Neural progenitor cell (in vitro differentiated cells): ENCODE measurements at places on chromosomes 5 and 9.

DNA sequence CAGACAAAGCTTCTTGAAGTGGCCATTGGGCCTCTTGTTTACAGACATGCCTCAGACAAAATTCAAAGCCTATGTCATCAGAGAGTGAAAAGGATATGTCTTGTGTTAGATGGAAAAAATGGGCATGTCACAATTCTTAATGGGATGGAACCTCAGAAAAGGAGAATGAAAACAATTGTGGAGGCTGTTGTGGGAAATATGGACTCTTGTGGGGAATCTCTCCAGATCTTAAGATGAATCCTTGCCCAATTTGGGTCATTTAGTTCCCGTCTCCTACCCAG lies 19.5 kb downstream of the SLC22A5 start:
- DNase-seq: no peak

DNA sequence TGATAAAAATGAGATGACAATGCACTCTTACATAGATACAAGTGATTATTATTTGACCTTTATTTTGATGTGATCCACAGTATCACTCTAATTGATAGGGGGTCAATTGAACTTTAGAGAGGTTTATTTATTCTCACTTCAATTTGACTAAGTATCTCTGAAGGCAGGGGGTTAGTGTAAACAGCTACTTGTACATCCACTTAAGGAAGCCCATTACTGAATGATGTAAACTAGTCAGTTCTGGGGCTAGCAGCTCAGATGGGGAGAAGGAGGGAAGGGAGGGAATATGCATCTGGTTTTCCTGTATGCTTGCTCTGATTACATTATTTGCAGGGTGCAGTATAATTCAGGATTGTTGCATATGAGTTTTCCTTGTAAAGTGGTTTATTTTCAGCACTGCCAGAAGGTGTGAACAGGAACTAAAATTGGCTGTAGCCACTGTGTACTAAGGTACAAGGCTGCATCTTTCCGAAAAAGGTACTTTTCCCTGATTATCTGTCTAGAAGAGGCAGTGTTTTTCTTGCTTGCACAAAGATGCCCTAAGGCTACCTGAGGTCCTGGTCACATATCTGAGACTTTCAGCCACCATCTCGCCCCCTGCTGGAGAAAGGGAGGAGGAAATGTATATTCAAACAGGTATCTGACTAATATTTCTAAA lies 51.2 kb downstream of the MRPS27 start:
- peak; percentile 72 for DNase-seq

DNA sequence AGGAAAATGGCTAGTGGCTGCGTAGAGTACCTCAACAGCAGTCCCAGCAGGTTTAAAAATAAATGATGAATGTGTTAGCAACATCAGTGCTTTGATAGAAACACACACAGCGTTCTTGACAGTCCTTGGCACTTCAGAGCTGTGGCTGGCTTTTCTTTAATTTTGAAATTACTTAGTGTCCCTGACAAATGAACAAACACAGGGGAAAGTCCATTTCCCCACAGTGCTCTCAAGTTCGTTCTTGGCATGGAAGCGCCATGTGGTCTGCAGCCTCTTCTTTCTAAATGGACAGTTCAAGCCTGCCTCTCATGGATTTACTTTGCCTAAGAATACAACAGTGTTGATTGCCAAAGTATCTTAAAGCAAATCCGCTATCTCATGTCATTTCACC lies 102.2 kb downstream of the ADAMTS12 start:
- no peak for DNase-seq

- DNase-seq: no peak
These were observed 64.2 kb upstream of the OLFM1 start for GRCh38 chr9:135023088-135023785.

DNA sequence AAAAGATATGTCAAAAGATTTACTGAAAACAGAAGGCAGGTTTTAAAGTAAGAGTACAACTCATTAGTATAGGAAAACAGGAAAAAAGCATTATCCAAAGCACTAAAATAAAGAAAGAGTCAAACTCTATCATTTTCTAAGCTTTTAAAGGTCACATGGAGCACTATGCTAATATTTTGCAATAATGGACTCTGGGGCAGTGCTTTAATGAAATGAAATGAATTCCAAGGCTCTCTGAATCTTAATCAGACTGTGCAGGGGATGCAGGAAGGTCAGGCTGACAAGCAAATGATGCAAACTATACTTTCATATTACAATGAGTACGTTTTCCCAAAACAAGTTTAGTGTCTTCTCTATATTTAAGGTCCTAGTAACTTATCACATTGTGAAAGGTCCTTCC lies 981.9 kb upstream of the DMAC1 start:
- no peak for DNase-seq

DNA sequence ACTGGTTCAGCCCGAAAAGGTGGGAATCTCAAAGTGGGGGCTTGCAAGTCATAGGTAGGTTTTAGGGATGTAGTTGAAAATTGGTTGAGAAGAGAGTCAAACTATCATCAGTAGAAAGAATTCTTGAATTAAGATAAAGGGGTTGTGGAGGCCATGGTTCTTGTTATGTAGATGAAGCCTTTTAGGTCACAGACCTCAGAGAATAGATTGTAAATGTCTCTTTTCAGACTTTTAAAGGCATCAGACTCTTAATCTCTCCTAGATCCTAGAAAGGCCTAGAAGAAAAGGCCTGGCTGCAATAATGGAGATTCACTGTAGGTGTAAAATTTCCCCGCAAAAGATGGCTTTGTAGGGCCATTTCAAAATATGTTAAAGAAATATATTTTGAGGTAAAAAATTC lies 96.4 kb downstream of the PSAT1 start:
- no peak for DNase-seq

DNA sequence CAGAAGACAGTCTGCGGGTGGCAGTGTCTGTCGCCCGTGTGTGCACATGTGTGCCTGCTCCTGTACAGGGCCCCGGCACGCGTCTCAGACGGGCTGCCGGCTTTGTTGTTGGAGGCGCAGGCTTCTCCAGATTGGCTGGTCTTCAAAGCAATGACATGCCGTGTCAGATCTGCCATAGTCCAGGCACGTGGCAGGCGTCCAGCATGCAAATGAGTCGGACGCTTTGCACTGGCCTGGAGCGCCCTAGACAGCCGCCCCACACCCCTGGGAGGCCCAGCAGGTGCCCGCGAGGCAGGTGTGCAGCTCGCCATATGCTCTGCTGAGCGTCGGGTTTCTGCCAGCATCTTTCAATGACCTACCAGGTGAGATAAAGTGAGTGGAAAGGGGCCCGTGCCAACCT lies 71.5 kb downstream of the GADD45G start:
- DNase-seq: no peak

DNA sequence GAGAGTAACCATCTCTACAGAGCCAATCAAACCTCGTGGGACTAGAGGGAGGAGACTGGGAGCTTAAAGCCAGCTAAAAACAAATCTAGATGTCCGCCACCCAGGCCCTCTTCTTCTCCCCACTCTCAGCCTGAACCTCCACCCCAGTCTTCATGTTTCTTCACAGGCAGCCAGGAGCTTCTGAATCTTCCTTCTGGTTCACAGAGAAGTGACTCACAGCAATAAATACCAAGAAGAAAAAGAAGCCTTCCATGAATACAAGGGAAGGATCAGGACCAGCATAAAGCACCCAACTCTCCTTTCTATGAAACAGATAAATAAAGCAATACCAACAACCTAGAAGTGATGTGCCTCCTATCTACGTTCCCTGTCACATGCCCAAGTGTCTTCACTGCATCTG lies 103.3 kb upstream of the SLIT3 start:
- no peak for DNase-seq

GRCh38 chr5:10706326-10706725 lies 54.7 kb downstream of the DAP start:
- no peak for DNase-seq

- DNase-seq: no peak
These were observed 137.6 kb upstream of the WWC1 start for GRCh38 chr5:168153876-168154270.

- no peak for DNase-seq
These were observed 358.9 kb downstream of the DEPDC1B start for GRCh38 chr5:60340965-60341471.

GRCh38 chr5:68126886-68127285 lies 88.7 kb upstream of the PIK3R1 start:
- no peak for DNase-seq

- no peak for DNase-seq
These were observed 34.8 kb downstream of the PRLR start for GRCh38 chr5:35195472-35195852.

- no peak for DNase-seq
These were observed 300.4 kb downstream of the IRX2 start for GRCh38 chr5:2451100-2451499.

DNA sequence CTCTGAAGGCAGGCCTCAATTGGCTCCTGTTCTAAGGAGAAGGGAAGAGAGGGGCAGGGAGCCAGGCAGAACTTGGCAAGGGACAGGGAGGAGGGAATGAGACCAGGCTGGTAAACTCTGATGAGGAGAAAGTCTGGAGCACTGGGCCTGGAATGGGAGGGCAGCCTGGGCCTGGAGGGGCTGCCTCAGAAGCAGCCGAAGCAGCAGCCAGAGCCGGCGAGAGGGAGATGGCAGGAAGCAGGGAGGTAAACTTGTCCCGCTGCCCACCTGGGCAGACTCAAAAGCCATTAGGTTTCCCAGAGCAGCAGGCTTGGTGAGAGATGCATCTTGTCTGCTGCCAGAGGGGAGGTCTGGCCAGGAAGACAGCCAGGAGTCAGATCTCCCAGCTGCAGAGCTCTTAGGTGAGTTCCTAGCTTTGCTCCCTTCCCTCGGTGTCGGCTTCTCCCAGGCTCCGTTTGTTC lies 37.0 kb upstream of the CRB2 start:
- no peak for DNase-seq

- DNase-seq: no peak
These were observed 68.7 kb downstream of the RAB24 start for GRCh38 chr5:177234841-177235240.

- no peak for DNase-seq
These were observed 290.6 kb downstream of the OSTF1 start for GRCh38 chr9:75378926-75379325.

- DNase-seq: no peak
These were observed 4.0 kb upstream of the ZSWIM6 start for GRCh38 chr5:61327760-61328753.

- no peak for DNase-seq
These were observed 1278.8 kb downstream of the MAT2B start for GRCh38 chr5:164784230-164784629.

DNA sequence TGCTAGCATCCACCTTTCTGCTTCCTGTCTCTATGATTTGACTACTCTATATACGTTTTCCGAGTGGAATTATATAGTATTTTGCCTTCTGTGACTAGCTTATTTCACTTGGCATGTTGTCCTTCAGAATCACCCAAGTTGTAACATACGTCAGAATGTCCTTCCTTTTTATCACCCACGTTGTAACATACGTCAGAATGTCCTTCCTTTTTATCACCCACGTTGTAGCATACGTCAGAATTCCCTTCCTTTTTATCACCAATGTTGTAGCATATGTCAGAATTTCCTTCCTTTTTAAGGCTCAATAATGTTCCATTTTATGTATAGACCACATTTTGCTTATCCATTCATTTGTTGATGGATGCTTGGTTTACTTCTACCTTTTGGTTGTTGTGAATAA lies 22.9 kb upstream of the TAS2R1 start:
- no peak for DNase-seq

GRCh38 chr5:174145821-174146220 lies 100.3 kb downstream of the NSG2 start:
- peak; percentile 65 for DNase-seq
